ENCODE measurements at places on chromosomes 7 and 10.

- no peak for DNase-seq
Measured at GRCh38 chr10:86970162-86970981, 2.1 kb downstream of the ADIRF start.

DNA sequence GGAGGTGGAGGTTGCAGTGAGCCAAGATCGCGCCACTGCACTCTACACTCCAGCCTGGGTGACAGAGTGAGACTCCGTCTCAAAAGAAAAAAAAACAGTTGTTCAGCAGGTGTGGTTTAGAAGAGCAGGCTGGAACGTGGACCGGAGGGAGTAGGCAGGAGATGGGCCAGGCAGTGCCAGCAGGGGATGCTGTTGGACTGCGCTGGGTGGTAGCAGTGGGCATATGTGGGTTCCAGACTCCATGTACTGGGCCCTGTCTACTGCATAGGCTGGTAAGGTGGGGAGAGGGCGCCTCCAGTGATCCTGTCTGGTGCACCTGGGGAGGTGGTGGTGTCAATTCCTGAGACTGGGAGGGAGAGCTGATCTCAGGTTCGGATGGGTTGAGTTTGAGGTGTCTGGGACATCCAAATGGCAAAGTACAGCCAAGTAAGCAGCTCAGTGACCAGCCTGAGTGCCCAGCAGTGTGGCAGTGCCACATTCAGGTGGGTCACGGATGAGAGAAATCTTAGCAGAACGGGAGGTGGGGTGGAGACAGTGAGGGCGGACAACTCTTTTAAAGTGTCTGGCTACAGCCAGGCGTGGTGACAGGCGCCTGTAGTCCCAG is 25.9 kb downstream of the SFXN4 start:
- DNase-seq: no peak

DNA sequence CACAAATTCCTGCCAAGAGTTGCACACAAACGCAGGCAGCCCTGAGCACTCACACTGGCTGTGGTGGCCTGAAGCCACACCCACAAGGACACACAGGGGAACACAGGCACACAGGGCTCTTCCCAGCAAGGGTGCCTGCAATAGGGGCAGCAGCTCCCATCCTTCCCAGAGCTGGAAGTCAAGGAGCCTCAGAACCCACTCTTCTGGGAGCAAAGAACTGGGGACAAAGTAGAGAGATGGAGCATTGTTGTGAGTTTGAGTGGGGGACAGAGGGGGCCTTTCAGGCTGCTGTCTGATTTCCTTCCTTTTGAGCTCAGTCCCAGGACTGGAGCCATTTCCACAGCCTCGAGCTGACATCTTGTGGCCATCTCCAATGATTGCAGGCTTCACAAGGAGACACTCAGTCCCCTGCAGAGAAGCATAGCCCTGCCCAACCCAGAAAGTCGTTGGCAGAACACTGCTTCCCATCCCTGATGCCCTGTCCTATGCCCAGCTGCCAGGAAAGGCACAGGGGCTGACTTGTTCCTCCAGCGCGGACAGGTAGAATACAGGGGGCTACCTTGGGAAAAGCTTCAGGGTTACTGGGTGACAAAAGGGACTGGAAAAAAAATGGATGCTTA is 34.4 kb upstream of the SLF2 start:
- DNase-seq: peak; percentile 12

DNA sequence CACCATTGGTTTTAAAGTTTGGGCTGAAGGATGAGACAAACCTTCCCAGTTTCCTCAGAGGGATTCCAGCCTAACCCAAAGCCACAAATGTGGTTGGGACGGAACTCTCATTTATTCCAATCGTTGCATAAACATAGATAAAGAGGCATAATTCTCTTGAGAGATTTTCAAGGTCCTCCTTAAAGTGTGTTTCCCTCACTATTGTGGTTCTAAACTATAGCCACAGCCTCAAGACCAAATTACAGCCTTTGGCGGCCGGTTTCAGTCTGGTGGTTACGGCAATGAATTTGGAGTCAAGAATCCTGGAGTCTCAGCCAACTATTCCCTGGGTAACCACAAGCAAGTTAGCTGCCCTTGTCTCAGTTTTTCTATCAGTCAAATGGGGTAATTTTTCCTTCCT is 42.6 kb downstream of the SEM1 start:
- no peak for DNase-seq

GRCh38 chr10:112711366-112711765 is 238.7 kb upstream of the TCF7L2 start:
- DNase-seq: no peak

DNA sequence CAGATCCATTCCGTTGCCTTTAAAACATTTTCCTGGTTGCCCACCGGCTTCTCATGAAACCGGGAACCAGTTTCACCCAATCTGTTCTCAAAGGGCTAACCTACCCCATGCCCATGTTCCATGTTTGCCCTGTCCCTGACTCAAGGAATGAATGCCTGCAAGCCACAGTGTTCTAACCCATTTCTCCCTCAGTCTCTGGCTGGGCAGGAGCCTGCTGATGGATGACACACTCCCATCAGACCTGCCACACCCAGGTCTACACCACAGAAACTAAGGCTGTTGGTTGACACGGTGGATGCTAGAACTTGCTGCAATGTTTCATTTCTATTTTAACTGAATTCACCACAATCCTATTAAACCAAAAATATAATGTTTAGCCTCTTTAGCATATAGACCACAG is 15.6 kb downstream of the CLRN3 start:
- no peak for DNase-seq

- no peak for DNase-seq
Measured at GRCh38 chr7:111820621-111821020, 258.3 kb upstream of the IMMP2L start.

GRCh38 chr7:7772397-7772821 is 54.0 kb upstream of the RPA3 start:
- DNase-seq: no peak

DNA sequence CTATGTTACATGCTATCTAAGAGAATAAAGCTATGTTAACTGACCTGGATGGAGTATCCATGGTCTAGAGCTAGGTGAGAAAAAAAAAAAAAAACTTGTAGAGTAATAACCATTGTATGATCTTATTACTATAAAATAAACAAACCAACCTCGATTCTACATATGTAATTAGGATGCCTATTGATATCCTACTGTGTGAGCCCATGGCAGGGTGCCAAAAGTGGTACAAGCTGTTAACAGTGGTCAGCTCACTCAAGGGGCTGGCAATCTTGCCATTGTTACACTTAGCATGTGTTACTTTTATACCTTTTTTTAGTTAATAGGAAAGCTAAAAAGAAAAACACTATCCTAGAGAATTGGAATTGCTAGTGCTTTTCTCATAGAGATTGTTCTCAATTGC is 13.5 kb upstream of the IL6 start:
- no peak for DNase-seq

GRCh38 chr7:96388166-96388565 is 66.3 kb upstream of the SLC25A13 start:
- DNase-seq: no peak

- no peak for DNase-seq
Measured at GRCh38 chr10:42783181-42783549, 570 bp downstream of the BMS1 start.

DNA sequence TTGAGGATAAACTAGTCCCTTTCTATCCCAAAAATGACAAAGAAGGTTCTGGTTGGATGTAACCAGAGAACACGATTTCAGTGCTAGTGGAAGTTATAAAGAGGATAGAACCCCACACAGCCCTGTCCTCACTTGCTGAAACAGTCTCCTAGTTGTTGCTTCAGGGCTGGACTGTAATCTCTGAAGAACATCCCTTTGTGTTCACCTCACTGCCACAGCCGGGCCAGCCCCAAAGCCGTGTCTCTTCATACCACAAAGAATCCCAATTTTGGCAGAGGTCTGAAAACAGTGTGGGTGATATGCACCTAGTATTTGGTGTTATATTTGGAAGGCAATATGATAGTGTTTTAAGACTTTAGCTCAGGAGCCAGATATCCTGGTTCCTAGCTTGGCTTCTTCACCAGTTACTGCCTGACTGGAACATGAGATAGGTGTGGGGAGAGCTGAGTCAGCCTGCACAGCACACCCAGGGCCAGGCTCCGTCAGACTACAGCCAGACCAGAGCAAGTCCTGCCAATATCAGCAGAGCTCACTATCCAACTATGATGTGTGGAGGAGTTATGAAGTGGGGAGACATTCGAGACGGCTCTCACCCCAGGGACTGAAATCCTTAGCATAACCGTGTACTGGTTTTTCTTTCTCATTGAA is 21.2 kb downstream of the CYP3A4 start:
- DNase-seq: no peak

- DNase-seq: no peak
Measured at GRCh38 chr10:116300542-116300941, 23.7 kb upstream of the CCDC172 start.

DNA sequence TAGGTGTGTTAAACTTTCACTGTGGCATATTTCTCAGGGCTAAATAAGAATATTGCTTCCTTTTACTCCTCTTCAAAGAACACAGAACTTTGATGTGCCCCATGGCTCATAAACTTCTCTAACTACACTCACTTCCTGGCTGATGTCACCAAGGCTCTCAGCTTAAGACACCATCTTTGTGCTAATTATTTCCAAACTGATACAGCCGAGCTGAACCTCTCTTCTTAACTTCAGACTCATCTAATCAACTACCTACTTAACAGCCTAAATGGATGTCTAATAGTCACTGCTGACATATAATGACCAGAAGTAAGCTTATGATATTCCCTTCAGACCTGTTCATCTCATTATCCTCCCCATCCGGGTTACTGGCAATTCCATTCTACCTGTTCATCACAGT is 3.6 kb downstream of the C10orf67 start:
- no peak for DNase-seq

DNA sequence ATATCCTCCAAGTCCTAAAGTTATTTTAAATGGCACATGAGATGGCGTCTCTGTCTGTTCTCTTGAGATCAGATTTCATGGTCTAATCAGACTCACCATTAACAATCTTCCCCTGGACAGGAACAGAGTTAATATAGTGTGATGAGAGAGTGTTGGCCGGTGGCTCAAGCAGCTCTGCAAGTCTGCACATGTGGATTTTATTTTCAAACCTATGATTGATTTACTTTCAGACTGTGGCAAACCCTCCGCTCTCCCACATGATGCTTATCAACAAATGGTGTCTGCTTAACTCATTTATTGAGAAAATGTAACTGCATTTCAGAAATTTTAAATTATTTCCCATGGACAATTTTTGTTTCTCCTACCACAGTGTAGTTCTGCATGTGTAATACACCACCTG is 46.5 kb upstream of the HGF start:
- DNase-seq: no peak

- no peak for DNase-seq
Measured at GRCh38 chr10:11113156-11113555, 95.5 kb downstream of the CELF2 start.

GRCh38 chr10:117699436-117700075 is 157.0 kb downstream of the EMX2 start:
- no peak for DNase-seq

DNA sequence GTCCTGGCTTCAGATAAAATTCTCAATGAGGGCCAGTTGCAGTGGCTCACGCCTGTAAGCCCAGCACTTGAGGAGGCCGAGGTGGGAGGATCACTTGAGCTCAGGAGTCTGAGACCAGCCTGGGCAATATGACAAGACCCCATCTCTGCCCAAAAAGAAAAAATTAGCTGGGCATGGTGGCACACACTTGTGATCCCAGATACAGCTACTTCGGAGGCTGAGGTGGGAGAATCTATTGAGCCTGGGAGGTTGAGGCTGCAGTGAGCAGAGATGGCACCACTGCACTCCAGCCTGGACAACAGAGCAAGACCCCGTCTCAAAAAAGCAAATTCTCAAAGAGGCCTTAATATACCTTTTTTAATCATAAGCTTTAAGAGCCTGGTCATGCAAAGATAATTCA is 142.9 kb downstream of the CUX1 start:
- DNase-seq: no peak

DNA sequence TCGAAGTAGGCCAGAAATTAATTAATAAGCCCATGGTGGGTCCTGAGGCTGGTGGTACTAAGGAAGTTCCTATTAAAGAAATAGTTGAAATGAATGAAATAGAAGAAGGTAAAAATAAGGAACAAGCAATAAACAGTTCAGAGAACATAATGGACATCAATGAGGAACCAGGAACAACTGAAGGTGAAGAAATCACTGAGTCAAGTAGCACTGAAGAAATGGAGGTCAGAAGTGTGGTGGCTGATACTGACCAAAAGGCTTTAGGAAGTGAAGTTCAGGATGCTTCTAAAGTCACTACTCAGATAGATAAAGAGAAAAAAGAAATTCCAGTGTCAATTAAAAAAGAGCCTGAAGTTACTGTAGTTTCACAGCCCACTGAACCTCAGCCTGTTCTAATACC is 36.0 kb downstream of the SLK start:
- no peak for DNase-seq

DNA sequence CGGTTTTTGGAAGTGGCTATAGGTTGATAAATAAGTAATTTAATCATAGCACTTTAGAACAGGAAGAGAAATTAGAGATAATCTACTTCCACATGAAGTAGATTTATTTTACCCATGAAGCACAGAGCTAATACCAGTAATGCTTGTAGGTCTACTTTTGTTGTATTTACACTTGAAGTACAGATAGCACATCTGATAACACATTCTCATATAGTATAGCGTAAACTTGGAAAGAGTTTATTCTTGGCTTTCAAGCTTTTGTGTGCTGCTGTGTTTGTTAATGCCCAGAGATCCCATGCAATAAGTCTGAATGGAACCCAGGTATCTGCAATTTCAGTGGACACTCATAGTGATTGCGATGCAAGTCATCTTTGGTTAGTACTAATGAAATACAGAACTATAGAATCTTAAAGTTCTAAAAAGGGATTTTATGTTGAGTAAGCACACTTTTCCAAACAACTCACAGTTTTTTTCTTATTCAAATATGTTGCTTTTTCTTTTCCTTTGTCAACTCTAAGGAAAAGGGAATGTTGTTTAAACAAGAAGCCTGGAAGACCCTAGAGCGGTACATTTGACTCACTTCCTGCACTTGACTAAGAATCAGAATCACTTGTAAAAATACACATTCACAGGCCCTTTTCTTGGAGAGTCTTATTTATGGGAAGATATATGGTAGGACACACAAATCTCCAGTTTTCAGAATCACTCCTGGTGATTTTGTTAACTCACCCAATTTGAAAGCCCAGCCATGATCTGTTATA is 105.8 kb downstream of the GNAI1 start:
- no peak for DNase-seq

GRCh38 chr7:121909716-121910345 is 36.9 kb downstream of the PTPRZ1 start:
- no peak for DNase-seq

- no peak for DNase-seq
Measured at GRCh38 chr10:130171196-130171595, 35.0 kb downstream of the GLRX3 start.

DNA sequence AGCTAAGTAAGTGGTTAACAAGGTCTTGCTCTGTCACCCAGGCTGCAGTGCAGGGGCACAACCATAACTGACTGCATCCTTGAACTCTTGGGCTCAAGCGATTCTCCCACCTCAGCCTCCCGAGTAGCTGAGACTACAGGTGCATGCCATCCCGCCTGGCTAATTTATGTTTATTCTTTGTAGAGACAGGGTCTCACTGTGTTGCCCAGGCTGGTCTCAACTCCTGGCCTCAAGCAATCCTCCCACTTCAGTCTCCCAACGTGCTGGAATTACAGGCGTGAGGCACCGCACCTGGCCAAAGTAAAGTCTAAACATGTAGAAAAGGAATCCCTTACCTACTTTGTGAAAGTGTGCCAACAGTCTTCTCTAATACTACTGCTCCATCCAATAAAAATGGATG is 17.9 kb downstream of the PARD3 start:
- DNase-seq: no peak

Data from stimulated activated CD4-positive, alpha-beta T cell treated with anti-CD3 and anti-CD28 coated beads, Interleukin-15, amount 100 ng/mL, for 48 hours (primary cell).